ENCODE measurements at places on chromosomes 3 and 15.

DNA sequence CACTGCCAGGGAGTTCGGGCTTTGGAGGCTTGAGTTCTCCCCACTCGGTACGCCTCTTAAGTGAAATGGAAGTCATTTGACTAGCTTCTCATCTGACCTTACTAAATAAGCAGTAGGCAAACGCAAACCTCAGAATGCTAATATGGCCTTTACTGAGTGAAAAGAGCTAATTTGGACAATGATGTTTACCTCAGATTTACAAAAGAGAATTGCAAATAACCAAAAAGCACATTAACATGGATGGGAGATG is 1.6 kb upstream of the RNU6-1 start:
- no peak for DNase-seq

- DNase-seq: no peak
These were observed 34.8 kb upstream of the CD47 start for GRCh38 chr3:108125550-108126071.

- no peak for DNase-seq
These were observed 151.1 kb upstream of the HES1 start for GRCh38 chr3:193984876-193985275.

DNA sequence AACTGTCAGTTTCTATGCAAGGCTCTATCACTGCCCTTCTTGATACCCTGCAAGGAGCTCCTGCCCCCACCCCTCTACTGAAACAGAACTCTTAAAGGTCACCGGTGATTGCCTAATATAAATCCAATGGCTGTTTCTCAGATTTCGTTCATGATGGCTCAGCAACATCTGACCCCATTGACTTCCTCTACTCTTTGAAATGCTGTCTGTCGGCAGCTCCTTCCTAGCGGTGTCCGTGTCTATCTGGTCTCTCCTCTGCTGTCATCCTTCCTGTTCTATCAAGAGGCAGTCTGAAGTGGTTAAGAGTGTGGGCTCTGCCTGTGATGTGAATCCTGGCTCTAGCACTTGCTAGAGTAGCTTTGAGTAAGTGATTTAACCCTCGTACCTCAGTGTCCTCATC is 5.5 kb downstream of the TMEM266 start:
- DNase-seq: no peak

- no peak for DNase-seq
These were observed 140.9 kb upstream of the IQSEC1 start for GRCh38 chr3:13213911-13214846.

DNA sequence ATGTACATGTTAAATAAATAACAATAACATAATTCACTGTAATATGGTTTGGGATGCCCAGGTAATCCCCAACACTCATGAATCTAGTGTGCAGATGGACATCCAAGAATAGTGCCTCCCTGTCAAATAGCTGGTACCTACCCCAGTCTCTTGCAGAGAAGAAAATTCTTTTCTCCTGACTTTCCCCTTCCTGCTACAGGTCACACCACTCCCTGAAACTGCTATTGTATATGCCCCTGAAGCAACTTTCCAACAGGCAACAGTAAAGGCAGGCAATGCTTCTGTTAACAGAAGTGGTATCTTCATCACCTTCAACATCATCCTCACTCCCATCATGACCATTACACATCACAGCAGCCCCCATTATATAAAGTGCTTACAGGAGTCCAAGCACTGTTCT is 431.6 kb downstream of the MAGI1 start:
- DNase-seq: no peak

DNA sequence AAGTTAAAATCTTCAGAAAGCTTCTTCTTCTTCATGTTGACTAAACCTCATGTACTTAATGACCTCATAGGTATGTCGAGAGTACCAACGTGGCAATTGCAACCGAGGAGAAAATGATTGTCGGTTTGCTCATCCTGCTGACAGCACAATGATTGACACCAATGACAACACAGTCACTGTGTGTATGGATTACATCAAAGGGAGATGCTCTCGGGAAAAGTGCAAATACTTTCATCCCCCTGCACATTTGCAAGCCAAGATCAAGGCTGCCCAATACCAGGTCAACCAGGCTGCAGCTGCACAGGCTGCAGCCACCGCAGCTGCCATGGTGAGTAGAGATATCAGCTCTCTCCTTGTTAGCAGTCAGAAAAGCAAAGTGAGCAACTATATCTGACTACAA is 176.5 kb downstream of the MBNL1 start:
- DNase-seq: no peak

DNA sequence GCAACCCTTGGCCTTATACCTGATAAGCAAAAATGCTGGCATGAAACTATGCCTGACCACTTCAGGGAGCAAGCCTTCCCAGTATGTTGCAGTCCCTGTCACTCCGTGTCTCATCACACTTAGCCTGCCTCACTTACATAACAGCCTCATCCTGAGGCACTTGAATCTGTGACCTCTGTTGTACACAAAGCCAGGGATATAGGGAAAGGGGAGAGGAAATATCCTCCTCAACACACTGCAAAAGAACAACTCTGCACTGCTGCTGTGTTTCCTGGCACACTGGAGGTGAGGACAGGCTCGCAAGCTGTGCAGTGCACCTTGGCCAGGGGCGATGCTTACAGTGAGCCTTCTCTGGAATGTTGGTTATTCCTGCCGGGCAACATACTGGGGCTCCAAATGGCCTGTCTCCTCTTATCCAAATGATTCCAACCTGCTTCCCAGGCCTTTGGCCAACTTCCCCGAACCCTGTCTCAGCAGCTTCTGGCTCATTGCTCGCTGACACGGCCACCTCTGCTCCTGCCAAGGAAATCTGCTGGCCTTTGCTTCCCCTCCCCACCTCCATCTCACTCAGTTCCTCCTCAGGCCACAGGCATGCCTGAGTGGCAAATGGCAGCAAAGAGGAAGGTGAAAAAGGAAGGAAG is 109.2 kb downstream of the CD47 start:
- DNase-seq: no peak

DNA sequence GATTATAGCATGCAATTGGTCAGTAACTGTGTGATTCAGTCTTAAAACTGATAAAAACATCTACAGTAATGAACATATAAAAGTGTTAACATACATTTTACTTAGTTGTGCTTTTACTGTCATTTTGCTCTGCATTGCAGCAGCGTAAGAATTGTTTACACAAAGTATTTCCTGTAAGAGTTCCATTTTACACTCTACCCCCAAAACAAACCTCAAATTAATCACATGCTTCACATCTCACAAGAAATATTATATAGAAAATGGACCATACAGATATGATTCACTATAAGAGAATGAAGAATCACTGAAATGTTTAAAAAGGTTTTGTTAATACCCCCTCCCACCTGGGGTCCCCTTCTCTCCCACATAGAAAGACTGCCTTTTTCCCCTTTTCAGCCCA is 225.9 kb upstream of the LRRN1 start:
- DNase-seq: no peak

GRCh38 chr3:54053211-54053610 is 69.1 kb upstream of the CACNA2D3 start:
- DNase-seq: peak; percentile 31

GRCh38 chr15:81025721-81026370 is 25.1 kb downstream of the TLNRD1 start:
- no peak for DNase-seq

DNA sequence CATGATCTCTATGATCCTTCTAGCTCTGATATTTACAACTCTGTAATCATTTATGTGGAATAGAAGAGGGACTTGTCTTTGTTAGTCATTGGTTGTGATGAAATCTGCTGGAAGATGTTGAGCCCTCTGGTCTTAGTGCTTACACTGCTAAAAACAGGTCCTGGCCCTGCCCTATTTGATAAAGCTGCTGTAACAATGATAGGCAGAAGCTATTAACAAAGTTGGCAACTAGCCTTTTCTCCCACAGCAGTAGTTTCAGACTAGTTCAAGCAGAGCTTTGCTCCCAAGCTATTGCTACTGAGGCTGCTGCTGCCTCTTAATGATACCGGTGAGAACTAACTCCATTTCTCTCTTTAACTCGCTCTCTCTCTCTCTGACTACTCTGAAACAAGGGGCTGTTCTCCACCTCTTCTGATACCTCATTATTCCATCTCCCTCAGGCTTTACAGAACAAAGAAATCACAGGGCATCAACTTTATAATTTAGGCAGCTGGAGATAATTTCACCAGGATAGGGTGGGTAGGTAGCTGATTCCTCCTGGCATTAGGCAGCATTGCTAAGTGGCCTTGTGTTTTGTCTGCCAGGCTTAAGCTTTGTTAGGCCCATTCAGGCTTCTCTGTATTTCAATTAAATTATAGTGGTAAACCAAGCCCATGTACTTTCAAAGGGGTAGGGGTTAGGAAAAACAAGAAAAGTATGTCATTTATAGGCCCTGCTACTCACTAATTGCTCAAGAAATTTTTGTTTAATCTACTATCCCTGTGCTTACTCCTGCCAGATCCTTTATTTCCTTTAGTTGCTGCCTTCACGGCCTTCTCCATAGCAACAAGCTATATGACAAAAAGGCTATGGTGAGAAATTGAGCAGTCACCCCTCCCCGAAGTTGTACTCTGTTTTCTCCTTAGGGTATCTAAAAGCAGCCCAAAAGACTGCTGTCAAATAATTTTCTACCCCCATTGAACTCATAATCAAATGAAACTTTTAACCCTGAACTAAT is 139.6 kb downstream of the RBPMS2 start:
- DNase-seq: peak; percentile 89

DNA sequence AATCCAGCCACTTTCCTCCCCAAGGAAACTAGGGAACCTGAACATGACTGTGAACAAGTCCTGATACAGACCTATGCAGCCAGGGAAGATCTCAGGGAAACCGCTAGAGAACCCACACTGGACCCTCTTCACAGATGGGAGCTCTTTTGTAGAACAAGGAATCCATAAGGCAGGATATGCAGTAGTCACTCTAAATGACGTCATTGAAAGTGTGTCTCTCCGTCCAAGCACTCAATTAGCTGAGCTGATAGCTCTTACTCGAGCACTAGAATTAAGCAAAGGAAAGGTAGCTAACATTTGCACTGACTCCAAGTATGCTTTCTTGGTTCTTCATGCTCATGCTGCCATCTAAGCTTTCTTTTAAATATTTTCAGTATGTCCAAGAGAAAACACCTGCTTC is 10.0 kb upstream of the SMCO1 start:
- DNase-seq: no peak

DNA sequence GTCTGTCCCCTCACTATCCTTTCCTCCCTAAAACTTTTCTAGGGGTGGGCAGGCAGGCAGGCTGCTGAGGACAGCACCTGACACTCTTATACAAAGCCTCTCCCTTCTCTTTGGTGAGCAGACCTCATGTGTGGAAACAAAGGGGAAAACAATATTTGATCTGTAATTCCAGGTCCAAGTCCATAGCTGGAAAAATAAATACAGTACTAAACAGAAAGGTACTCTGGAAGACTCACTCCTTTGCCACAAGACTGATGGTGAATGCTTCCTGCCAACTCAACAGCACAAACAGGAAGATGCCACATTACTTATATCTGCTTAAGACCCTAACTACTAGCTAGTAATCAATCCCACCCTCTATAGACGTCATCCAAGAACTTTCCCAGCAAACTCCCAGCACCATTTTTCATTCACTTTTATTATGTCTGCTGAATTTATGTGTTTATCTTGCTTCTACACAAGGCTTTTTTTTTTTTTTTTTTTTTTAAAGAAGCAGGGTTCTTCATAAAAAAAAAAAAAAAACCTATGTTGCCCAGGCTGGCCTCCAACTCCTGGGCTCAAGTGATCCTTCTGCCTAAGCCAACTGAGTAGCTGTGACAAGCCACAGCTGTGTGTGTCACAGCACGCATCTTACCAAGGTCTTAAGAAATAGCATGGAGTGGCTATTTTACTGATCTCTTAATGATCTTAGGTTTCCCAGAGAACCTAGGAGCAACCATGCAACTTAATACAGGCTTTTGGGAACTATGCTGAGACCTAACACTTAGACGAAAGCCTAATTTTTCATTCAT is 44.2 kb upstream of the CSPG5 start:
- no peak for DNase-seq

DNA sequence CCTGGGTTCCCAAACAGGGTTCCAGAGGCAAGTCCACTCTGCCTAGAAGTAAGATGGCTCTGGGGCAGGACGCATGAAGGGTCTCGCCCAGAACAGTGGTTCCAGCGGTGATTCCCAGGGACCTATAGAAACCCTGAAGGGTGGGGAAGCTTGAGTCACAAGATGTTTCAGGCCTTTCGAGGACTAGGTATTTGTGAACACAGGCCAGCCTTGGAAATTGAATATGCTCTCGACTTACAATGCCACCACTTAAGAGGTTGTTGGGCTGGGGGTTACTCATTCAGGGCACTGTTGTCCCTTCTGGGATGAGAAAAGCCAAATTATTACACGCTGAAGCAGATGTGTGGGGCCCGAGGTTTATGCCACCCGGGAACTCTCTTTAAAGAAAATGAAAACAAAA is 152.0 kb downstream of the TJP1 start:
- DNase-seq: no peak

DNA sequence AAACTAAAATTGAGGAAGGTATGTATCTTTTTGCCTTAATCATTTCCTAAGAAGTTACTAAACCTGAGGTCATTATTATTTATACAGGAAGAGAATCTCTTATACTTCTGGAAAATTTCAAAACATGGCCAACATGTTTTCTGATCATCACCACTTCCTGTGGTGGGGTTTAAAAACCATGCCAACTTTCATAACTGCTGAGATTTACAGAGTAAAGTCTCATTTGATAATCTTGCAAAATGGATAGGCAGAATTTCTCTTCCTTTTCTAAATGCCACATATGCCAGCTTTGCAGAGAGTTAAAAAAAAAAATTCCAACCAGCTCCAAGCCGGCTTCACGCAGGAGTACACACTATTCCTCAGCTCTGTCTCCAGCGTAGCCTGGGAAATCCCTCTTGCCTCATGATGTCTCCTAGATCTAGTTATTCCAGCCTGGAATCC is 124.3 kb upstream of the SPRED1 start:
- peak; percentile 73 for DNase-seq

DNA sequence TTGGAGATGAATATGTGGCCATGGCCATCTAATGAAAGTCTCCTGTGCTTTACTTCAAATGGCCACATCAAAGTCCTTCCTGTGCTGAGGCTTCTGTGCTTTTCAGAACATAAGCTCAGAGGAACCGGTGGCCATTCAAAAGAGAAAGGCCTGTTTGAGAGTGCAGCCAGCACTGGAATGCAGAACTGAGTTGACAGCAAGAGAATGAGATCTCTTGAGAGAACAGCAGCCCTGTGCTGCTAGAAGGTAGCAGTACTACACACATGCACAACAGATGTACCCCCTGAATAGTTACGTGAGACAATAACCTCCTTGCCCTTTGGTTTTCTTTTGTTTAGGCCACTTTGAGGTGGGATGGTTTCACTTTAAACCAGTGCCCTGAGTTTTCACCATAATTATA is 292.5 kb downstream of the PTPRG start:
- no peak for DNase-seq

GRCh38 chr3:73352841-73353645 is 271.7 kb downstream of the PDZRN3 start:
- DNase-seq: no peak

All from fibroblast of pulmonary artery (primary cell).